ENCODE measurements at places on chromosomes 5 and 9.
A peak's percentile ranks its signal among the peaks of the same experiment; 100 is the strongest.

DNA sequence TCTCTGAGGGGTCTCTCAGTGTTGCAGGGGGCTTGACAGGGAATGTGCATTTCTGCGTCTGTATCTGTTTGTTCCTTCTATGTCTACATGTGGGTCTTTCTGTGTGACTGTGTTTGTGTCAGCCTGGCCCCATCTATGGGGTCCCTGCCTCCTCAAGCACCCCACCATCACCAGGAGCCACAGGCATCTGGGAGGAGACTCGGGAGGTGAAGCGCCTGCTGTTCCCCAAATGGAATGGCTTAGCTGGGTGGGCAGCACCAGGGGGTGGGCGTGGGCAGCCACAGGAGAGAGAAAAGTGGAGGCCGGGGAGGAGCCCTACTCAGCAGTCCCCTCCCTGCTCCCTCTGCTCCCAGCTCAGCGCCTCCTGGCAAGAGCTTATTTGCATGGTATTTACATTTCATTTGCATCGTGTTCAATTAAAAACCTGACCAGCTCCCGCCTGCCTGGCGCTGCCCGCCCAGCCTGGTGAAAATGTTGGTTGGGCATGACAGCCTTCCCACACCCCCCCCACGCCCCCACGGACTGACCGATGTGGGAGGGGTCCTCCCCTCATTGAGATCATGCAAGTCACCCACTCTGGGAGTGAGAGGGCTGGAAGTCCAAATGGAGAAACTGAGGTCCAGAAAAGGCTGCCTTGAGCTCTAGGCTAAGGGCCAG is 50.5 kb downstream of the CXXC5 start:
- DNase-seq, result peak; percentile 62

GRCh38 chr5:117947836-117948235 is 1040.5 kb downstream of the DTWD2 start:
- DNase-seq, result no peak

DNA sequence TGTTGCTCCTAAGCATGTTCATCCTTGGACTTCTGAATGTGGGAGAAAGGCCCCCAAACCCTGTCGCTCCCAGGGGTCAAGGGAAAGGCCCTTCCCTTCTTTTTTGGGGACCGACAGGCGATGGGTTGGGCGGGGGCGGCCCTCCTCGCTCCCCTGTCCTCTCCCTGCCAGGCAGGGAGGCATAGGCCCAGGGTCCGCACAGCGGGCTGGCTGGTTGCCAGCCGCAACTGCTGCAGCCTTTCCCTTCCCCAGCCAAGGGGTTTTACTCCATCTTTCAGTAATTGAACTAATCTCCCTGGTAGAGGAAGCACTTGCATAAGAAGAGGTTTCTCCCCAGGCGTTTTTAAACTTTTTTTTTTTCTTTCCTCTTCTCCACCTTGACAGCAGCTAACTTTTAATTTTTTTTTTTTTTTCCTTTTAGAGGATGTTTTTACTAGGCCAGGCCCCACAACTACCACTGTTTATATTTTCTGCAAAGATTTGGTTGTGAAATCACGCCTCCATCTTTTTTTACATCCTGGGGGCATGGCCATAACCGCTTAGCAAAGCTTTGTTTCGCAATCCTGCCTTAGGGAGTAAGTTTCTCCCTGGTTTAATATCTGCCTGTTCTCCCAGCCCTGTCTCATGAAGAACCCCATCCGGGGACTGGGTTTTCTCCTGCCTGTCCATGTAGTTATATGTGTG is 216.9 kb upstream of the ZNF608 start:
- DNase-seq, result peak; percentile 97

GRCh38 chr9:20944507-20944906 is 86.9 kb downstream of the HACD4 start:
- no peak for DNase-seq

DNA sequence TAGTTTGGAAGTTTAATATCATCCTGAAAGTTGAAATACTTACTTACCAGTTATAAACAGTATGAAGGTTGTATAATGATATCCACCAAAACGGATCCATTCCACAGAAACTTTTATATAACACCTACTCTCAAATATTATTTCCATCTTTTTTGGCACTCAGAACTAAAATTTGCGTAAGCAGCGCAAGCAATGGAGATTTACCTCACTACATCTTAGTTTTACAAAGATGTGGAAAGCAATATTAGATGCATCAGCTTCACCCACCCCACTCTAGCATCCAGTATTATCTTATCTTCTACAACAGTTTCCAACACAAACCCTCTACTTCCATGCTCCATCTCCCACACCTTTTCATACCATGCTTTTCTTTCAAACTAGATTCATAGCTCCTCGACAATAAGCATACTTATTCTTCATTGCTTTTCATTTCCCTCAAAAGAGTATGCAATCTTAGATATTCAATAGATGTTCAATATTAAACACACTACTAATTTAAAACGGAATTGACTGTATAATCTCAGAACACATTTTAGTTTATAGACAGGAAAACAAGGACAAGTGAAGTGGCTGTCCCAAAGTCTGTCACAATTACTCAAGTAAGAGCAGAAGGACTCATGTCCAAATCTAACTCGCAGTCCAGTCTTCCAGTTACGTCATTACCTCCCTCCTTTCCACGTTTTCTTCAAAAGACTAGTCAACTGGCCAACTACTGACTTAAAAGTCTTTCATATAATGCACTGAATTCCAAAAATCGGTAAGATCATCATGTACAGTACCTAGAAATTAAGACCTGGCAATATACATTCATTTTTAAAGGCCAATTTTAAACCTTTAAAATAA is 2.2 kb downstream of the PPP2CA start:
- peak; percentile 44 for DNase-seq

GRCh38 chr5:117204926-117205869 is 630.6 kb upstream of the SEMA6A start:
- DNase-seq, result no peak

DNA sequence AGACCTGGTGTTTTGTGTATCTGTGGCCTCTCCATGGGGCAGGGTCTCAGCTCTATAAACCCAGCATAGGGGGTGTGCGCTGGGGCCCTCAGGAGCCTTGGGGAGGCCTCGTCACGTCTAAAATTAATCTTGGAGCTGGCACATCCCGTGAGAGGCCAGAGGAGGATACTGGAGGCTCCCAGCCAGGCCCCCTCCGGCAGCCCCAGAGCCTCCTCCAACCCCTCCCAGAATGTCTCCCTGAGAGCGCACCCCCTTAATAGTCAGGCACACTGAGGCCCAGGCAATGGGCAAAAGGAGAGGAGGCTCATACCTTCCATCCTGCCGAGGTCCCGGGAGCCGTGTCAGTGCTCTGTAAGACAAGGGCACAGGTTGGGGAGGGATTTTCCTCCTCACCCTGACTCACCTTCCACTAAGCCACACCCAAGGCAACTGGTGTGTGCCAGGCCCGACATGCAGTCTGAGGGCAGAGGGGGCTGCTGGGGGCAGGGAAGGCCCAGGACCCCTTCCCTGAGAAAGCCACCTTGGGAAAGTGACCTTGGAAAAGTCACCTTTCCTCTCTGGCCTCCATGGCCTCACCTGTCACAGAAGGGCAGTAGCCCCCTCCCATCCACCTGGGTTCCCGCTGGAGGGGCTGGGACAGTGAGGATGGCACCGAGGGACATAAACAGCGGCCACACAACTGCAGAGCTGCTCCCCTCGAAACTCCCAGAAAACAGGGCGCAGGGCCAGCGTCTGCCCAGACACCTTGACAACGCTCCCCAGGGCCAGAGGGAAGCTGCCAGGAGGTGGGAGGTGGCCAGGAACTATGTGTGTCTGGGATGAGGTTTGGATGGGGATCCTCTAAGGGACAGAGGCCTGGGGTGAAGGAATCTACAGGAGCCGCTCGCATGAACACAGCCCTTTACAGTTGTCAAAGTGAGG is 2.9 kb downstream of the AK1 start:
- DNase-seq, result no peak

- no peak for DNase-seq
These were observed 11.1 kb downstream of the NIPSNAP3B start for GRCh38 chr9:104774831-104775573.

All from iris pigment epithelial cell (primary cell).